SHP77 treated with DMSO at 0.1 percent for 48 hours (cell line): ENCODE measurements at places on chromosomes 5 and 9.

DNA sequence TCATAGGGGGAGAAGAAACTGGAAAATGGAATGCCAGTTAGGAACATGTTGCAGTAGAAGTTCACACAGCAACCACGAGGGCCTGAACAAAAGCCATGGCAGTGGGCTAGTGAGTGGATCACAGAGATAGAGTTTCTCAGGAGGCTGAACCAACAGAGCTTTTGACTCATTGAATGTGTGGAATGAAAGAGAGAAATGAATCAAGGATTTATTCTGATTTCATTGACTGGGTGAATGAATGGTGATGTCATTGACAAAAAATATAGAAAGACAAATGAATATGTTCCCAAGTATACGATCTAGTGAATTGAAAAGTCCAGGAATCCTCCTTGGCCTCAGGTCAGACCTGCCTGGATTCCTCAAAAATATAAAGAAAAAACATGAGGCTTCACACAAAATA, 99.2 kb downstream of the ZNF462 start:
- no peak for DNase-seq

- DNase-seq: no peak
Measured at GRCh38 chr9:101480386-101480785, 44.8 kb upstream of the ALDOB start.

DNA sequence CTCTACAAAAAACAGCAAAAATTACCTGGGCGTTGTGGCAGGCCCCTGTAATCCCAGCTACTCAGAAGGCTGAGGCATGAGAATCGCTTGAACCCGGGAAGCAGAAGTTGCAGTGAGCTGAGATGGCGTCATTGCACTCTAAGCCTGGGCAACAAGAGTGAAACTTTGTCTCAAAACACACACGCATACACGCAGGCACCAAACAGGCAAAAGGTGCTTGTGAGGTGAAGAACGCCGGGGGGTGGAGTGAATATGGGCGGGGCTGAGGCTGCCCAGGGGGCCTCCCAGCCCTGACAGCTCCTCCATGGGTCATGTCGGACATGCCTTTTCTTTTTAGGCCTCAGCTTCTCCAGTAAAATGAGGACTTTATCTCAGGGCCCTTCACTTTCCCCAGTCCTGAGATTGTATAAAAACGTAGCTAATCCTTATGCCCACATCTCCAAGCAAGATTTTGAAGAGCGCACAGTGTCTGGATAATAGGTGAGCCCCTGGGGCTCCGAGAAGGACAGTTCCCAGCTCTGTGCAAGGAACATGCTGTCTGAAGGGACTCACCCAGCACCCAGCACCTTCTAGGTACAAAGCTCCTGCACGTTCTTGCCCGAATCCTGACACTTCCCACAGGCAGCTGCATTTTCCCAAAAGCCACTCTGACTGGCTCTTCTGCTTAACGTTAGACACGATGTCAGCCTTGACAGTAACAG, 168.3 kb downstream of the COL23A1 start:
- DNase-seq: no peak

DNA sequence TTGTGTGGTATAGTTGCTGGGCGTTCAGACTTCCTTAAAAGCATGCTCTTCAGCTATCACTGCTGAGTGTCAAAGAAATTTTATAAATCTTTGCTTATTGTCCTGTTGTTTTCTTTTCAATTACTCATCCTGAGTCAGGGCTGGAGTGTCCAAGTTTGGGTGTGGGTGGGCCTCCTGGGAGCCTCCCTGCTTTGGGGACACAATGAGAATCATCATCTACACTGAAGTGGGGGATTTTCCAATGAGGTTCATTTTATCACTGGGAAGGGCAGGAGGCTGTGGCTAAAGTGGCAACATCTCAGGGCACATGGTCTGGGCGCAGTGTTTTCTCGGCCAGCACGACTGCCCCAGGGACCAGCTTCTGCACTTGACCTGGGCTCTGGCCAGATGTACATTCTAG, 19.5 kb downstream of the GFPT2 start:
- no peak for DNase-seq

DNA sequence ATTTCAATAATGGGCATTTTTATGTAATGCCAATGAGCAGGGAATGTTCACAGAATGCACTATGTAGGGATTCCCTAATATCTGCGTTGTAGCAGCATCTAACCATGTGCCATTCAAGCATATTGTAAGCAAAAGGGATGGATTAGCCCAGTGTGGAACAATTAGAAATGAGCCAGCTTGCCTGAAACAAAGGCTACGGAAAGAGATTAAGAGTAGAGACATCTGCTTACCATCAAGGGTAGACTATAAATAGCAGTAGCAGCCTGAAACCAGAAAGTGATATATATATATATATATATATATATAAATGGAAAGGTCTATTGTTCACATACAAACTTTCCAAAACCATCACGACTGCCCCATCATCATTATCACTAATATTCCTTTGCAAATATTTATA, 31.9 kb upstream of the CEP120 start:
- no peak for DNase-seq

DNA sequence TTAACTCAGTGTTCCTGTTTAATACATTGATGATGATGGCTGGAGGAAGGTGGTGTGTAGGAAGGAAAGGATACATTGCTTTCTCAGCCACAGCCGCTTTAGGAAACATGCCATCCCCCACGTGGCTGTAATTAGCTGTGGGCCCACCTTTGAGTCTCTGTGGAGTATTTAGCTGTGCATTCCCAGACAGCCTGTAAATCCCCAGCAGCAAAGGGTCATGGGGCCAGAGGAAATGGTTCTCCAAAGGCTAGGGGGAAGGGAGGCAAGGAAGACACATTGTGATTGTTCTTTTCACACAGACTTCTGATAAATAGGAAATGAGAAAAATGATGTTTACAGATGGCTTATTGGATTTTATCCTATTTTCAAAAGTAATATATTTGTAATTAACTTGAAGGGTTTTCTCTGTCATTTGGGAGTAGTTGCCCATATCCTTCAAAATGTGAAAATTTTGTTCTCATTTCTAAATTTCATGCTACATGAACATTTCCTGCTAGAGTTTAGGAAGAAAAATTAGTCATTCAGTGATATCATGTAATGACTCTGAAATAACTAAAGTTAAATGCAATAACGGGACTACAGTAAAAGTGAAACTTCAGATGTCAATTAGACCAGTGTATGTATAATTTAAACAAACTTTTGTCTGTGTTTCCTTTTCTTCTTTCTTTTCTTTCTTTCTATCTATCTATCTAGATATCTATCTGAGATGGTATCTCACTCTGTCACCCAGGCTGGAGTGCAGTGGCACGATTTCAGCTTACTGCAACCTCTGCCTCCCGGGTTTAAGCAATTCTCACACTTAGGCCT, 24.3 kb upstream of the F2R start:
- no peak for DNase-seq

DNA sequence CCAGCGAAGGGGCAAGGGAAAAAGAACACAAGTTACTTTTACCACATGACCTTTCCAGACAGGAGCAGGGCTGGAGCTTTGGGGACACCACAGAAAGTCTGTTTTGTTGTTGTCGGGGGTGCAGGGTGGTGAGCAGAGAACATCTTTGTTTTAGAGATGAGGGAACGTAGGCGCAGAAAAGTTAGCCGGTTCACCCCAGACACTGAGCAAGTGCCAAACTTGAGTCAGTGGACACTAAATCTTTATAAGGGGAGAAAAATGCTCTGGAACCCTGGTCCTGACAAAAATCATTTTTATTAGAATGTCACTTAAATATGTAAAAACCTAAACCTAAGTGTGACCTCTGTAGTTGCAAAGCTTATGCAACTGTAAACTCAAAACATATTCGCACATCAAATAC, 126.4 kb upstream of the GAS1 start:
- no peak for DNase-seq

DNA sequence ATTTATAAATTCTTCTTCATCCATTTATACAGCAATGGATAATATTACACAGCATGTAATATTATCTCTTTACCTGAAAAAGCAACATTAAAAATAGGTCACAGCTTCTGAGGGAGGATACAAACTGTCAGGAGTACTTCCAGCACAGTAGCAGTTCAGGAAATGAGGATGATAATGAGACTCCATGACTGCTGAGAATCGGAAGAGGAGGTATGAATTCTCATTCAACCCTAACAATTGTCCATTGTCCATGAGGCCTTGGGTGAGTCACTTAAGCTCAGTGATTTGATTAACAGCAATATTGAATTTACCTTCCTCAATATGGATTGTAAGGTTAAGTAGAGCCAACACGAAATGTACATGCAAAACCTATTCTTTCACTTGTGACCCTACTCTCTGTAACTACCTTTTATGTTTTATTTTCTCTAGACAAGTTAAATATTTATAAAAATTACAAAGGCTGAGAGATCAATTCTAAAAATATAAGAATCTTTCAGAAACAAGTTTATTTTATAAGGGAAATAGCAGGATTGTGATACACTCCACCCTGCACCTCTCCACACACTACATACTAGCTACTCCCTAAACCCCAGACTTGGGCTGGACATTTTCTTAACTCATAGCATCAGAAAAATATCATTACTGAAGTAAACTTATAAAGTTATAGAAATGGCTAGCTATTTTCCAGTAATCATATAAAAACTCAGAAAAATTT, 159.1 kb upstream of the ACOT12 start:
- no peak for DNase-seq
